ENCODE measurements at places on chromosomes 6 and 20. TPM values are rescaled to one million over a fixed set of nuclear protein-coding genes. Genes with fewer than 3 reads are reported as not detected.
A peak's percentile ranks its signal among the peaks of the same experiment; 100 is the strongest.

GRCh38 chr6:33571637-33572316 is 8.3 kb downstream of the BAK1 start:
- peak overlapping the region; percentile 56 for H3K4me3 ChIP-seq
- H3K4me1 ChIP-seq: peaks cover 6% of the 10 kb centered on the region
- no peaks in the 10 kb centered on the region for H3K36me3 ChIP-seq
- no peak overlapping the region for H3K27ac ChIP-seq
- DNase-seq: no peak

DNA sequence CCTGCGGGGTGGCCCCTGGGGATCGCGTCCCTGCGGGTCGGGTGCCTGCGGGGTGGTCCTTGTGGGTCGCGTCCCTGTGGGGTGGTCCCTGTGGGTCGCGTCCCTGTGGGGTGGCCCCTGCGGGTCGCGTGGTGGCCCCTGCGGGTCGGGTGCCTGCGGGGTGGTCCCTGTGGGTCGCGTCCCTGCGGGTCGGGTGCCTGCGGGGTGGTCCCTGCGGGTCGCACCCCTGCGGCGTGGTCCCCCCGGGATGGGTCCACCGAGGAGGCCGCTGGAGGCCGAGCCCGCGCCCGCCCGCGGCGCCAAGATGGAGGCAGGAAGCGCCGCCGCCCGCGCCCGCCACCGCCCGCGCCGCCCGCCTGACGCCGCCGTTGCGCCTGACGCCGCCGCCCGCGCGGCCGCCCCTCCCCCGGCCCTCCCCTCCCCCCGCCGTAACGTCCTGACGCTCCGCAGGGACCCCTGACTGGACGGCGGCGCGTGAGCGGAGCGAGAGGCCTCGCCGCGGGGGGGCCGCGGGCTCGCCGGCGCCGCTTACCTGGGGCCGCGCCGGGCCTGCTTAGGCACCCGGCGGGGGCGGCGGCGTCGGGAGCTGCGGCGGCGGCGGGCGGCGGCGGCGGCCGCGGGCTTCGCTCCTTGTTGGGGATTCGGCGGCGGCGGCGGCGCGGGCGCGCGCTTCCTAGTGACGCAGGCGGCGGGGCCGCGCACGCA is at the start of gene GMEB2:
GMEB2 (minus strand) TSS at position 678 of the 705 bp plus-strand sequence. CDS start 7,704 bp downstream, outside the sequence.
- no peaks in the 10 kb centered on the region for H3K36me3 ChIP-seq
- peaks cover 3% of the 10 kb centered on the region for H3K4me1 ChIP-seq
- H3K27me3 ChIP-seq: no peaks in the 10 kb centered on the region
- DNase-seq: no peak
- H3K4me3 ChIP-seq: peak within 1 kb of the TSS; percentile 90

DNA sequence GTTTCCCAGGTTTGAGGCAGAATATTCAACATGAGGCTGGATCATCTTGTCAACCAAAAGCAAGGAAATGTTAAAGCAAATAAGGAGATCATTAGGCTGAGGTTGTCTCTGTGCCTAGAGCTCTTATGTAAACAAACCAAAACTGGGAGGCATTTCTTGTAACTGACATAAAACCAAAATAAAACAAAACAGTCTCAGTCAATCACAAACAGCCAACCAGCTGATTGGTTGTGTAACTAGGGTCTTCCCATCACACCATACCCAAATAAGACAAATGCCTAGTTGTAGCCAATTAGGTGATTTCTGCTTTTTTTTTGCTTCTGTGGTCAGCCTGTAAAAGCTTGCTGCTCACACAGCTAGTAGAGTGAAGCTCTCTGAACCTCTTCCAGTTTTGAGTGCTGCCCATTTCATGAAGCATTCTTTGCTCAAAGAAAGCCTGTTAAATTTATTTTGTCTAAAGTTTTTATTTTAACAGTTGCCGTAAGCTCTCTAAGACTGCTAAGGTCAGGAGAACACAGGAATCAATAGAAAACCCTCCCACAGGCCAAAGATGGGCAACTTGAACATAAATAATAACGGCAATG is 8.9 kb upstream of the FITM2 start:
- peaks cover 6% of the 10 kb centered on the region for H3K4me1 ChIP-seq
- no peaks in the 10 kb centered on the region for H3K36me3 ChIP-seq
- no peak overlapping the region for H3K4me3 ChIP-seq
- H3K27me3 ChIP-seq: no peaks in the 10 kb centered on the region
- no peak for DNase-seq

DNA sequence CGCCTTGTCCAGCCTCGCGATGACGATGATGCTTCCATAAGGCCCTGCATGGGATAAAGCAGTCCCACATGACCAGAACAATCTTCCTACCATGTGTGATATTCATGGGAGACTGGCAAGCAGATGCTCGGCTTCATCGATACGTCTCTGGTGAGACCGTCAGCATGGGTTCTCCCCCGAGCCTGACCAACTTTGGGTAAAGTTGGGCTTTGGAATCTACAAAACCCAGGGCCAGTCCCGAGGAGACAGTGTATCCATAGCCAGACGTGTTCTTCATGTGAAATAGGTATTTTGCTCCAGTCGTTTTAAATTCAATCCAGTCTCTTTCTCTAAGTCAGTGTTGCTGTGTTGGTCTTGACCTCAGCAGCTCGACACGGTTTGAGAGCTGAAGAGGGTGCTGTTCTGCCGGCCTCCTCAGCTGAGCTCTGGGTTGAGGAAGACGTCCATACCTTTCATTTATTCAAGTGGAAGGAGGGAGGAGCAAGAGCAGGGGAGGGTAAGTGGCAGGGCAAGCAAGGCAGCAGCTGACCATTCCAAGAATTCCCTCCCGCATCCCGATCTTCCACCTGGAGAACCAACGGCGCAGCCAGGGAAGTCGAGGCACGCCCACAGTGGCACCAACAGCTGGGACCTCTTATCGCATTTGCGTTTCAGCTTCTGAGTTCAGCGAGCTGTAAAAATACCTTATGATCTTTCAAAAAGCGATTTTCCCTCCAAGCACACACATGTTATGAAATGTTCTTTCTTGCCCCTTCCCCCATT is 64.0 kb upstream of the THBS2 start:
- no peak overlapping the region for H3K27ac ChIP-seq
- no peaks in the 10 kb centered on the region for H3K36me3 ChIP-seq
- H3K4me3 ChIP-seq: no peak overlapping the region
- H3K4me1 ChIP-seq: no peaks in the 10 kb centered on the region

DNA sequence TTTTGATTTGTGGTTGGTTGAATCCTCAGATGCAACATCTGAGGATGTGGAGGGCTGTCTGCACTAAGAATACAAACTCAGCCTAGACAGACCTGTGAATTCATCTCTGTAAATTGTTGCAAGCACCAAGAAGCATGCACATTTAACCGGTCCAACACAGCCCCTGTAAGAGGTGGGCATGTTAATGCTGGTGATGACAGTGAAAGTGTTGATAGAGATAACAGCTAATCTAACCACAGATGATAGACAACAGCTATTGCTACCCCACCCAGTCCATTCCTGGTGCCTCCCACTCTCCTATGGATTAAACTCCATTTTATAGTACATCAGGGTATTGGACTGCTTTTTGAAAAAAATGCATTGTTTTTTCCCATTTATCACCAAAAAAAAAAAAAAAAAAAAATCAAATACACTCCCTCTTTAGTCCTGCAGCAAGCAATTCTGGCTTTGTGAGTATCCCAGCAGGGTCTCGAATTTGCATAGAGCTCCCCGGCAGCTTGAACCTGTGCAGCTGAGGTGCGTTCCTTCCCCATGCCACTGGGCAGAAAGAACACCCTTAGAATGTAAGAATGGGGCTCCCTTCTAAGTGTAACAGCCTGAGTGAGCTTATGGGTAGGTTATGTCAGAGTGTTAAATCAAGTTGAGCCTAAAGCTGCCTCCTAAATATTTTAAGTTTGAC is 270.9 kb upstream of the JARID2 start:
- no peaks in the 10 kb centered on the region for H3K36me3 ChIP-seq
- H3K4me1 ChIP-seq: peaks cover 3% of the 10 kb centered on the region
- H3K27ac ChIP-seq: no peak overlapping the region
- DNase-seq: peak; percentile 23
- H3K4me3 ChIP-seq: no peak overlapping the region
- H3K27me3 ChIP-seq: no peaks in the 10 kb centered on the region

Gene TBXT
- total RNA-seq: not detected

- no peak overlapping the region for H3K4me3 ChIP-seq
- H3K27ac ChIP-seq: no peak overlapping the region
- H3K36me3 ChIP-seq: no peaks in the 10 kb centered on the region
Observed at GRCh38 chr6:48986845-48987244, 476.2 kb downstream of the MMUT start.

GRCh38 chr6:82022614-82023129 is 224.9 kb downstream of the IBTK start:
- DNase-seq: no peak
- H3K27me3 ChIP-seq: no peaks in the 10 kb centered on the region
- no peaks in the 10 kb centered on the region for H3K4me1 ChIP-seq
- H3K36me3 ChIP-seq: no peaks in the 10 kb centered on the region
